ENCODE measurements at places on chromosomes 4 and X. TPM values are rescaled to one million over a fixed set of nuclear protein-coding genes. Genes with fewer than 3 reads are reported as not detected.

CT45A2 gene
- not detected for total RNA-seq

TGIF2LX gene
- not detected for total RNA-seq

CTAG2 gene
- not detected for total RNA-seq

BTC gene
- total RNA-seq: not detected

P2RY4 gene
- total RNA-seq: 0.63 TPM

KLHL4 gene
- total RNA-seq: 36.3 TPM

F11 gene
- not detected for total RNA-seq

FRMD7 gene
- not detected for total RNA-seq

SPANXC gene
- total RNA-seq: not detected

PAGE5 gene
- not detected for total RNA-seq

TIGD4 gene
- 3.1 TPM for total RNA-seq

CYLC1 gene
- total RNA-seq: not detected

ARX gene
- total RNA-seq: 14.4 TPM

FAM149A gene
- 39.8 TPM for total RNA-seq

MBTPS2 gene
- 16.3 TPM for total RNA-seq

USP17L29 gene
- not detected for total RNA-seq

FAM114A1 gene
- 11.3 TPM for total RNA-seq

POLN gene
- 7.8 TPM for total RNA-seq

CXCL10 gene
- total RNA-seq: not detected

GPRASP2 gene
- 79.2 TPM for total RNA-seq

TMA16 gene
- total RNA-seq: 22.8 TPM

WFS1 gene
- 5.9 TPM for total RNA-seq

HSFX4 gene
- not detected for total RNA-seq

RADX gene
- 14.1 TPM for total RNA-seq

MAGEA4 gene
- total RNA-seq: not detected

RPS6KA6 gene
- total RNA-seq: 30.0 TPM

ALAS2 gene
- 16.0 TPM for total RNA-seq

PTCHD1 gene
- total RNA-seq: 15.3 TPM

CENPVL1 gene
- 2.5 TPM for total RNA-seq

CHST7 gene
- 5.0 TPM for total RNA-seq

TMEM47 gene
- 32.2 TPM for total RNA-seq

PABPC4L gene
- total RNA-seq: 0.94 TPM

EDA gene
- 4.7 TPM for total RNA-seq

TLR6 gene
- 0.63 TPM for total RNA-seq

MAGEE2 gene
- 5.3 TPM for total RNA-seq

TRIM2 gene
- 900 TPM for total RNA-seq

MAGEA10 gene
- not detected for total RNA-seq

TRMT44 gene
- total RNA-seq: 52.9 TPM

MGARP gene
- total RNA-seq: 0.94 TPM

RNF212 gene
- total RNA-seq: 4.4 TPM

REPS2 gene
- total RNA-seq: 24.4 TPM

ADGRL3 gene
- total RNA-seq: 301 TPM

GAGE1 gene
- not detected for total RNA-seq

BTK gene
- total RNA-seq: 0.94 TPM

SERTM2 gene
- not detected for total RNA-seq

GPRASP1 gene
- 55.4 TPM for total RNA-seq

PAGE1 gene
- not detected for total RNA-seq

GALNTL6 gene
- 16.9 TPM for total RNA-seq

SSX3 gene
- not detected for total RNA-seq

DMP1 gene
- total RNA-seq: not detected

INPP4B gene
- total RNA-seq: 5.9 TPM

CPLX1 gene
- total RNA-seq: 2.5 TPM

All from parietal lobe (tissue), 2 donors.